Occipital lobe (tissue), 3 donors: ENCODE measurements at places on chromosomes 12 and 14.

- peak; percentile 69 for DNase-seq
These were observed 13.2 kb upstream of the TIGAR start for GRCh38 chr12:4307593-4308333.

GRCh38 chr14:42869681-42870080 lies 1263.0 kb downstream of the LRFN5 start:
- no peak for DNase-seq

DNA sequence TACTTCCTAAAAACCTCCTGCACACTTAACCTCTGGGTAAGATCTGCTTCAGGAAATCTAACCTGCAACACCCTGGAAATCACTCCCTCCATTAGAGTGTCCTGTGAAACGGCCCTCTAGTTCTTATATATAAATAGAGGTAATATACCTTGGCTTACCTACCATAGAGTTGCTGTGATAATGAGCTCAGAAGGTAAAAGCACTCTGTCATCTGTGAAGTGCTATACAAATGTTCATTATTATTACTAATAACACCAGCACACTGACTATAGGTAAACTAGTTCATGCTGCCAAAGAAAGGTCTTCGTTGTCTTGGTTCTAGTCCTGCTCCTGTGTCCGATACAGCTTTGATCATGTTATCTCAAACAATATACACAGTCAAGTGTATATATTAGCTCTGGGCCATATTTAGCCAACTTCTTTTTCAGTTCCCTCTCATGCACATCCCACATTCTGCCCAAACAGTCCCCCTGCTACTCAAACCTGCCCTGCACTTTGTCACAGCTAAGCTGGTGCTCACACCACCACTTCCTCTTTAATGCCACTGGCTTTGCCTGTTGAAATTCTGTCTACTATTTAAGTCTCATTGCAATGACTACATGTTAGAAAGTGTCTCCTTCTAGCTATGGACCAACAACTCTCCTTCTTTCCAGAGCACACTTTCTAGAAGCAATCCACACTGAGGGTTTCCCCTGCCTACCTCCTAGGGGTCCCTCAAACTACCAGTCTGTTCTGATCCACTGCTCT lies 5.1 kb downstream of the E2F7 start:
- DNase-seq = no peak

GRCh38 chr12:119547001-119547400 lies 46.6 kb upstream of the TMEM233 start:
- no peak for DNase-seq
